ENCODE measurements at places on chromosomes 13 and 19.

- no peak for DNase-seq
These were observed 112.1 kb upstream of the SOX1 start for GRCh38 chr13:111954661-111955411.

DNA sequence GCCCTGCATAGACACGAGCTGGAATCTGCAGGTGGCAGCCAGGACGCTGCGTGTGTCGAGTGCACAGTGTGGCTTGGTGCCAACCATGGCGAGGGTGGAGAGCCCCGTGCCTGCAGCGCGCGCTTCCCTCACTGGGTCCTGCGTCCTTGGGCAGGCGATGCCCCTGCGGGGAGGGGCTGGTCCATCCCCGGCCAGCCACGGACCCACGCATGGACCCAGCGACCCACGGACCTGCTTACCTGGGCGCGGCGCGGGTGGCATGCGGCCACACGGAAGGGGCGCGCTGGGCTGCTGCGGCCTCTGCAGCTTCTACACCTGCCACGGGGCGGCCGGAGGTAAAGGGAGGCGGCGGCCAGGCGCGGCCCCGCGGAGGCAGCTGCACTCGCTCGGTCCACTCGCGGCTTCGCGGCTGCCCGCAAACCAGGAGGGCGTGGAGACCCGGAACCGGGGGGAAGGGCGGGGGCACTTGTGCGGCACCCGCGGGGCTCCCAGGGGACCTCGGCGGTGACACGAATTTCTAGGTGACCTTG, 569 bp upstream of the MCF2L start:
- no peak for DNase-seq

- no peak for DNase-seq
These were observed 17.8 kb downstream of the LHFPL6 start for GRCh38 chr13:39585219-39585618.

DNA sequence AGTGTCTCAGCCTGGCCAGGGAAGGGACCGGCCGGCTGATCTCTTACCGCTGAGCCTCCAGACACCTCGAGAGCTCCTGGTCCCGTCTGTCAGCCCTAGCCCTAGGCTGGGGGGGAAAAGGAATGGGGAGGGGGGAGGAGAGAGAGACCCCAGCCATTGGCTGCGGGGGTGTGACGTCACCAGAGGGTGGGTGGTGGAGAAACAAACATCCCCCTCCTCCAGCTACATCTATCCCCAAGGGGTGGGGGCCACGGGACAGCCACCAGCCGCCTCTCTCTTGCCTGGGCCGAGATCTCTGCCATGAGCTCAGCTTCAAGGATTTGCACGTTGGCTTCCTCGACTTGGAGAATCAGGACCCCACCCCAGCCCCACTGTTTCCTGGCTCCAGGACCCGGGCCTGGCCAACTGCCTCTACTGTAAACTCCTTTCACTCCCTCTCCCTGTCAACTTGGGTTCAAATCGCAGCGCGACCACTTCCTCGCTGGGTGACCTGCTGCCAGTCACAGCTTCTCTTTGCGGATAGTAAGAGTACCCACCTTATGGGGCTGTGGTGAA, at the start of gene PRX:
Gene PRX, minus strand, starts transcription at position 88 of the 555 bp plus-strand sequence. CDS start 5,446 bp downstream, outside the sequence.
- DNase-seq = no peak

DNA sequence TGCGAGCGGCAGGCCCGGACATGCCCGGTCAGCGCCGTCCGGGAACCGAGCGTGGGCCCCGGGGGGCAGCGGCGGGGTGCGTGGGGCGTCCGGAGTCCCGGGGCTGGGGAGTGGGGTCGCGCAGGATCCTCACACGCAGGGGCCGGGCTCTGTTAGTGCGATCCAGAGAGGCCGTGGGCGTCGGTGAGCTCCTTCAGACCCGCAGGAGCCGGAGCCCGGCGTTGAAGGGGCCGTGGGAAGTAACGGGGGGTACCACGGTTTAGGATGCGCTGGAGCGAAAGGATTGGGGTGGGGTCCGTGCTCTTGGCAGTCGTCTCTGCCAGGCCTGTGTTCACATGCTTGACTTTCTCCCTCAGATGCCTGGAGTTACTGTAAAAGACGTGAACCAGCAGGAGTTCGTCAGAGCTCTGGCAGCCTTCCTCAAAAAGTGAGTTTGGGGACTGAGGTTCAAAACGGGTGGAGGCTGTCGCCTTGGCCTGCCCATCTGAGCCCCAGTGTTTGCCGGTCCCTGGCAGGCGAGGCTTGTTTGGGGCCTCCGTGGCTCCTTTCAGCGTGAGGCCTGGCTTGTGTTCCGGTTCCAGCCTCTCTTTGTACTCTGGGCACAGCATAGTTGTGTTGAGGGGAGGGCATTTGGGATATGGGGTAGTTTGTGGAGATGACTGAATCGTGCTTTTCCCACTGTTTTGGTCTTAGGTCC, 512 bp downstream of the RPS19 start:
- no peak for DNase-seq

DNA sequence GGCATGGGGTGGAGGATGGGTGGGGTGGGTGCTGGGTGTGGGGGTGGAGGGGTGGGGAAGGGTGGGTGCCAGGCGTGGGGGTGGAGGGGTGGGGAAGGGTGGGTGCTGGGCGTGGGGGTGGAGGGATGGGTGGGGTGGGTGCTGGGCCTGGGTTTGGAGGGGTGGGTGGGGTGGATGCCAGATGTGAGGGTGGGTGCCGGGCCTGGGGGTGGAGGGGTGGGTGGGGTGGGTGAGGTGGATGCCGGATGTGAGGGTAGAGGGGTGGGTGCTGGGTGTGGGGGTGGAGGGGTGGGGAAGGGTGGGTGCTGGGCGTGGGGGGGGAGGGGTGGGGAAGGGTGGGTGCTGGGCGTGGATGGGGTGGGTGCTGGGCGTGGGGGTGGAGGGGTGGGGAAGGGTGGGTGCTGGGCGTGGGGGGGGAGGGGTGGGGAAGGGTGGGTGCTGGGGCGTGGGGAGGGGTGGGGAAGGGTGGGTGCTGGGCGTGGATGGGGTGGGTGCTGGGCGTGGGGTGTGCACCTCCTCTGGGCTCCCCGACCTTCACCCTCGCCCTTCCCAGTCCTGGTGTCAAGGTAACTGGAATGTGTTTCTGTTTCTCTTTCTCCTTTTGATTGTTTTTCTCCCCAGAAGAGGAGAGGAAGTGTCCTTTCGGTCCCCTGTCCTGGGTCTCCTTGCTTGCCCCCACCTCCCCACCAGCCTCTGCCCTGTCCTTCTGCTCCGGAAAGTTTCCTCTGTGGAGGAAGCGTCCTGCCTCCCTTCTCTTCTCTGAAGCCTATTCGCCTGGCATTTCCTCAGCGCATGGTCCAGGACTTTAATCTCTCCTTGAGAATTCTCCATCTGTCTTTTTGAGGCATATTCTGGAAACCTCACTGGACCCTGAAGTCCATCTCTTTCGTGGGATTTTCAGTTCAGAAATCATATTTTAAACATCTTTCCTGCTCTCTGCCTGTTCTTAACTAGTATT, 22.9 kb upstream of the CFAP97D2 start:
- DNase-seq = no peak

DNA sequence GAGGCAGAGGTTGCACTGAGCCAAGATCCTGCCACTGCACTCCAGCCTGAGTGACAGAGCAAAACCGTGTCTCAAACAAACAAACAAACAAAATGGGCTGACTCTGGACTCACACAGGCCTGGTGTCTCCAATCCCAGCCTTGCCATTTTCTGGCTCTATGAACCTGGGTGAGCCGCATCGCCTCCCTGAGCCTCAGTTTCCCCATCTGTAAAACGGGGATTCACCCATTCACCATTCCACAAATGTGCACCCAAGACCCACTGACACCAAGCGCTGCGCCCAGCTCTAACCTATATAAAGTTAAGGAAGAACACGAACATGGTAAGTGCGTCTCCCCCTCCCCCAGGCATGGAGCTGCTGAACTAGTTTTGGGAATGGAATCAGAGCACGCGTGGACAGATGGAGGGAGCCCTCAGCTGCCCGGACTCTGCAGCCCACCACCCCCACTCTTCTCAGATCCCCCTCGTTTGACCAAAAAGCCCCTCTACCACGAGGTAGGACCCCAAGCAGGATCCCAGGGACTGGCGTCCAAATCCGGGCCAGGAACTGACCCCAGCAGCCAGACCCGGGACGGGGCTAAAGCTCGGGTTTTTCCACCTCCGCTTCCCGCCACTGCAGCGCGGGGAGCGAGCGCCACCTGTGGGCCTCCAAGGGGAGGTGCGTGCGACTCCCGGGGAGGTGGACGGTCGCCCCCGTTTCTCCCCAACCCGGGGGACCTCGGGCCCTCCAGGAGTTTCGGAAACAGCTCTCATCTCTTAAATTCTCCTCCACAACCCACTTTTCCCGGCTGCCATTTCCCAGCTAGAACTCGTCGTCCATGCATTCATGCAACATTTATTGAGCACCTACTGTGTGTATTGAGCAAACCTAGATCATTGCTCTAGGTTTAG, 33.0 kb upstream of the ADGRE5 start:
- DNase-seq = no peak

DNA sequence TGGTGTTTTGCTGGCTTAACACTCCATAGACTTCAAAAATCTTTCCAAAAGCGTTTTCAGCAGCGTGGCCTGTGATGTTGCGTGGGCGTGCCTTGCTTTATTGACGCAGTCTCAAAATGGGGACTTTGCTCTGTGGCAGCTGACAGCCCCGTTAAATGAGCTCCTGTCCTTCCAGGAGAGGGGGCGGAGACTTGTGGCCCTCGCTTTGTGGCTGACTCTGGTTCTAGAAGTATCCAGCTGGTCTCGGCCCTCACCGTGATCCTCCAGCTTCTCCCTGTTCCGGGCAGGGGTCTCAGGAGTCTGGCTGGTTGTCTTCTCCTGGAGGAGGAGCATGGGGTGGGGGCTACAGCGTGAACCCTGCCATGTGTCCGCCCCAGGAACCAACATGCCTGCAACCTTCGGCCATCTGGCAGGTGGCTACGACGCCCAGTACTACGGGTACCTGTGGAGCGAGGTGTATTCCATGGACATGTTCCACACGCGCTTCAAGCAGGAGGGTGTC, 8.4 kb upstream of the ZNF554 start:
- no peak for DNase-seq

Measured in SW 1271 (cell line).